Stimulated activated CD4-positive, alpha-beta T cell treated with anti-CD3 and anti-CD28 coated beads, Interleukin-1b, Interleukin-23, amount 100 ng/mL, for 1 hour (primary cell): ENCODE measurements at places on chromosomes 1 and 21.

DNA sequence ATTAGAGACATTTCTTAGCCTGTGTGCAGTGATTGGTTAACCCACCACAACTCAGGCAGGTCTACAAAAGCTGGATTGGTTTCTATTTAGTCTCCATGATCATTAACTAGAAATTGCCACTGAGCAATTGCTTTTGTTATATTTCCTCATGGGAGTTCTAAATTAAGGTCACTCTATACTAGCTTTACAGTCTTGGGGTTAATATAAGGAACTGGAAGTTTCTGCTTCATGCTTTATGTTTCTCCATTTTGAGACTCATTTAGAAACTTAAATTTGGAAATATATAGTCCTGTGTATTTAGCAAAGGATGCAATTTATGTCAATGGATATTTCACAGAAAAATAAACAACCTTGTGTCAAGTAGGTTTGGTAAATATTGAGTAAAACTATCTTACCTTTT lies 137.5 kb downstream of the HLX start:
- DNase-seq: no peak

DNA sequence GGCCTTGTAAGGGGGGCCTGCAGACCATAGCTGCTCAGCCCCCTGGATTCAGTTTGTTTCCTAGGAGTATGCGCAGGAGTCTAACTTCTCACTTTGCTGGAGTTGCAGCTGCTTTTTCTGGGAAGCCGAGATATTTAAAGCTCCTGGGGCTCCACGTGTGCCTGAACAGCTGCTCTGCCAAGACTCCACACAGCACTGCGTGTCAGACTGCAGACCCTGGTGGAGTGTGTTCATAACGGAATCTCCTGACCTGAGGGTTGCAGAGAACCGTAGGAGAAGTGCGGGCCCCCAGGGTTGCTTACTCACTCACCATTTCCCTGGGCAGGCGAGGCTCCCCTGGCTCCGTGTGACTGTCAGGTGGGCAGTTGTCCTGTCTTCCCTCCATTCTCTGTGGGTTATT lies 474.3 kb upstream of the TMPRSS15 start:
- no peak for DNase-seq

- DNase-seq: no peak
Measured at GRCh38 chr1:109498161-109498801, 4.4 kb downstream of the CYB561D1 start.

DNA sequence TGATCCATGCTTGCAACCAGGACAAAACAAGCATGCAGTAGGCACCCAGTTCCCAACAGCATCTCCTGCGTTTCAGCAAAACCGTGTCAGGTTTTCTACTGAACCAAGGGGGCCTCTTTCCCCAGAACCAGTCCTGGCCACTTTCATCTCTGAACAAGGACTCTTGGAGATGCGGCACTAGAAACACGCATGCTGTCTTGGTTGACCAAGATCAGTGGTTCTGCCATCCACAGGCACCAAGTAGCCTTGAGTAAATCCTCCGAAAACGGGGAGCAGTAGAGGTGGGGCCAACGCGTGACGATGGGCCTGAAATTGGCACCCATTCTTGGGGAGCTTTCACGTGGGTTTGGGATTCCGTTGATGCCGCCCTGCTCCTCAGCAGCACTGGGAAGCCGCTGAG lies 62.5 kb upstream of the AJAP1 start:
- DNase-seq: no peak

DNA sequence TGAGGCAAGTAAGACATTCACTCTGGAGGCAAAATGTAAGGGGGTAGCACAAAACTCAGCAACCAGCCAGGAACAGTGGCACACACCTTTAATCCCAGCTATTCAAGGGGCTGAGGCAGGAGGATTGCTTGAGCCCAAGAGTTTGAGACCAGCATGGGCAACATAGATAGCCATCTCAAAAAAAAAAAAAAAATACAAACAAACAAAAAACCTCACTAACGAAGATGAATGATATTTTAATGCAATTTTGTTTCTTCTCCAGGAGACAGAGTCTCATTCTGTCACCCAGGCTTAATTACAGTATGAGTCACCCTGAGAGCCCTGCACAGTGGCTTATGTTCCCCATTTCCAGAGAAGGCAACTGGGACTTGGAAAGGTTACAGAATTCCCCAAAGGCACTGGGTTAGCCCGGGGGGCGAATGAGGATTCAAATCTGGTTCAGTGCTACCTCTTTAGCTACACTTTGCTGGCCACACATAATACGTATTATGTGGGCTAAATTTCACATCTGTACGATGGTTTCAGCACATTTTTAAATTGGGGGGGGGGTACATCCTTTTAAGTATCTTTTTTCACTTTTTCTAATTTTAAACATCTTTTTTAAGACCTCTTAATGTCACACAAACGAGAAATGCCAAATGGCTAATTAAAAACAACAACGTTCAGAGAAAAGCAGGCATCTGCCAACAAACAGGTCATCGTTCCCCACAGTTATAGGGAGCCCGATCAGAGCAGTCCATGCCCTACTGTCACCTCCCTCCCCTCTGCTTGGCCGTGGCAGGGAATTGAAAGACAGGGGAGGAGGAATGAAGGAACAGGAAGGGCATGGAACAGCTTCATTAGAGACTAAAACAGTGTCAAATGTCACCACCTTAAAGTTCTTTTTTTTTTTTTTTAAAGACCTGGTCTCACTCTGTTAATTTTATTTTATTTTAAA lies 3.5 kb downstream of the CELA2A start:
- DNase-seq: no peak

GRCh38 chr1:87706779-87707228 lies 378.1 kb downstream of the LMO4 start:
- no peak for DNase-seq

DNA sequence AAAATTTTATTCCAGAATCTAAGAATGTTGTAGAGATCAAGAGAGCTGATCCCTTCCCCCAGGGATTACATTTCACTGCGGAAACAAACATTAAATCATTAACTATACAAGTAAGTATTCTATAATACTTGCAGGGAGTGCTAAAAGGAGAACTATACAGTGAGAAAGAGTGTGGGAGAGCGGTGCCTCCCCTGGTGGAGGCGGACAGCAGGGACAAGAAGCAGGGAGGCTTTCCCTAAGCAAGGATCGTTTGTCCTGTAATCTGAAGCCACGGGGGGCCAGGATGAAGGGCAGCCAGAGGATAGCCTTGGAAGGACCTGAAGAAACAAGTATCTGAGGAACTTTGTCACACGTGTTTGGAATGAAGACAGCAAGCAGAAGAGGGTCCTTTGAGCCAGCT lies 40.1 kb downstream of the SLC9C2 start:
- no peak for DNase-seq
